ENCODE measurements at places on chromosomes 7 and 10. TPM values are rescaled to one million over a fixed set of nuclear protein-coding genes. Genes with fewer than 3 reads are reported as not detected.

DNA sequence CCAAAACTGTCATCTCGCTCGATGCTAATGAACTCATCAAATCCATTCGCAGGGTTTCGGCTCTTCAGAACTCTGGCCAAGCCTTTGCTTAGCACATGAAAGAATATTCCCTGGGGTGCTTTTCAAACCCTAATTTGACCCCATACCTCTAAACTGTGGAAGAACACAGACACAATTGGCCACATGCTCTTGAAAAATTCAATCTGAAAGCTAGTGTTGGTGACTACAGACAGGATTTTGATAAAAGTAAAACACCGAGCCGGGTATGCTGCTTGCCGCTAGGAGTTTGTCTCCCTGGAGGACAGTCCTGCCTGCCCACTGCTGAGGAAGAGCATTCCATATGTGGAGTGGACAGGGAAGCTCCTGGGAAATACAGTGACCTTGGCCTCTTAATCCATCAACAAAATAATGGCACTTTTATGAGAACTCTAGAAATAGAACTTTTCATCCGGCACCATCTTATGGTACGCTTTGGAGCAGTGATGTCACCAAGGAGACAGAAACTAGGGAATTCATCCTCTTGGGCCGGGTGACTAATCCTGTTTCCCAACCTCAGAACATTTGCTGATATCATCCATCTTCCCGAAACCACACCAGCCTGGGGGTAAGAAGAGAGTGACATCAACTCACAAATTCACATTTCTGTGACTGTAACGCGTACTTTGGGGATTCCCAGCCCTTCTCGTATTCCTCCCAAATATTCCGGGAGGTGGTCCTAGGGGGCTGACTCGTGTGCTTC is 34.2 kb downstream of the MTURN start:
- no peak for DNase-seq

- DNase-seq, result no peak
These were observed 202.5 kb upstream of the AHR start for GRCh38 chr7:17095931-17096330.

DNA sequence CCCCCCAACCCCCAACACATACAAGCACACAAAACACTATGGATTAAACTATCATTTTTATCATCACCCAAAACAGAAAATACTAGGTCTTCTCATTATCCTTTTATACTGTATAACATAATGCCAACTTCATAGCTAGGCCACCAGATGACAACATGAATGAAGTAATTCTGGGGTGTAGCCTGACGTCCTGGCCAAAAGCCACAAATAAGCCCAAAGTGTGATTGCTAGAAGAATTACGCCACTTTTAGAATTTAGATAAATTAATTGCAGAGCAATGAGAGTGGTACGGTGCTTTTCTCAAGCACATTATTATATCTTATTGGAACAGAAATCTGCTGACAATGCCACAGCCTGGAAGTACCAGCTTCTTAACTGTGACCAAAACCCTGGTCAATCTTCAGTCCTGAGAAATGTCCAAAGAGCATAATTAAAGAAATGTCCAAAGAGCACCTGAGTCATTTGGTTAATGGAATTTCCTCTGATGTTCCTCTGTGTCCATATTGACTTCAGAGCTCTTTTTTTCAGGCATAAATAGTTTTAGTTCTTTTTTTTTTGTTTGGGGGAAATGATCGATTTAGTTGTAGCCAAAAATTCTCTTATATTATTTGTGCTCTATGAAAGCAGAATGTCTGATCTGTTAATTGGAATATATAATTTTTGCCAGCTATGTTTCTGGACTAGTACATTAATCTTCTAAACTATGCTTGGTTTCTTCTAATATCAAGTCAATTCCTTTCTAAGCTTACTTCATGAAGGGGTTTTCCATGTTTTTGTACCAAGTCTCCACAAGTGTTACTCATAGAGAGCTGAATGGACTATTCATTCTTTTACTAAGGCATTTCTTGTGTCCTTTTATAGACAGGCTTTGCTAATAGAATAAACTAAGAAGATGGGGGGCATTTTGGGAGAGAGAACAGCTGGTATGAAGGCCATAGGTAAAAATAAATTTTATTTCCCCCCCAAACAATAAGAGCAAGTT is 233.4 kb upstream of the SLC26A5 start:
- DNase-seq, result no peak

DNA sequence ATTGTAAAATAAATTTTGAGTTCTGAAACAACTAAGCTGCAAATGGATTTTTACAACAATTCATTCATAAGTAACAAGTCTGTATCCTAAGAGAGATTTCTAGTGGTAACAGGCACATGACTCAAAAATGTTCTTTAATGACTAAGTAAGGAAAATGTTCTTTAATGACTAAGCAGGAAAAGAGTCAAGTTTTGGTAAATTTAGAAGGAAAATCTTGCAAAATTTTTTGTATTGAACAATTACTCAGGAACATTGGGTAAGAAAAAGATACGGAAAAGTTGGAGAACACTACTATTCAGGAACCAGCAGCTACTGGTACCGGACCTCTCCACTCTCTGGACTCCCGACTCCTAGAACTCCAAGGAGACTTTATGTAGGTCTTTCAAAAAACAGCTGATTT is 33.5 kb downstream of the HYCC1 start:
- DNase-seq, result no peak

GRCh38 chr10:127894146-127894545 is 1.4 kb upstream of the CLRN3 start:
- no peak for DNase-seq

DNA sequence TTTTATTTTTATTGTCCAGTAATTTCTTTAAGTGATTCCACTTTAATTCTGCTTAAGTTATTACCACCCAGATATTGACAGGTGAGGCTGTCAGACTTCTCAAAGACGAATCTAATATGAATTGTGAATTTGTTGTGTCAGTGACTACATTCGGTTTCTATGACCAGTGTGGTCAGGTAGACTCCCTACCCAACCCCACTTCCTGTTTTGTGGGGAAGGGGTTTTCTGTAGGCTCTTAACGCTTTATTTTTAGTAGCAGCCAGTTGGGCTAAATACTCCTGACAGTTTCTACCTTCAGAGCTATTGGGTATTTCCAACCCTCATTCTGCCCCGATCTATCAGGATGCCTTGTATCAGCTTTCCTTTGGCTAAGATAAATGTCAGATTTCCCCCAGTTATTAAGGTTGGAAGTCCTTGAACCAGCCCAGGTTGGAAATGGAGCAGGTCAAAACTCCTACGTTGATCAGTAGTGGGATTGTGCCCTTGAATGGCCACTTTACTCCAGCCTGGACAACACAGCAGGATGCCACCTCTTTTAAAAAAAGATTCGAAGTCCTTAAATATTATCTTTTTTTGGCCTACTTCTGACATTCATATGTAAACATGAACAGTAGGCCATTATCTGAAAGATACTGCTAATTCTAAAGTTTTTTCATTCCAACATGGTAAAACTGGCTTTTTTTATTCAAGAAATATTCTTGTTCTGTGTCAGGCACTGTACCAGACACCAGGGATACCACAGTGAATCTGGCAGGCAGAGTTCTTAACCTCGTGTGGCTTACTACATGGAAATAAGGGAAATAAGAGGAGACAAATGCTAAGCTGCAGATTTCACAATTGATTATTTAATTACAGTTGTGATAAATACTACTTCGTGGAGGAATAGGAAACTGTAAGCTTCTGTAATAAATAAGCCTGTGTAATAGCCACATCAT is 133.3 kb upstream of the SAMD8 start:
- DNase-seq, result no peak

DNA sequence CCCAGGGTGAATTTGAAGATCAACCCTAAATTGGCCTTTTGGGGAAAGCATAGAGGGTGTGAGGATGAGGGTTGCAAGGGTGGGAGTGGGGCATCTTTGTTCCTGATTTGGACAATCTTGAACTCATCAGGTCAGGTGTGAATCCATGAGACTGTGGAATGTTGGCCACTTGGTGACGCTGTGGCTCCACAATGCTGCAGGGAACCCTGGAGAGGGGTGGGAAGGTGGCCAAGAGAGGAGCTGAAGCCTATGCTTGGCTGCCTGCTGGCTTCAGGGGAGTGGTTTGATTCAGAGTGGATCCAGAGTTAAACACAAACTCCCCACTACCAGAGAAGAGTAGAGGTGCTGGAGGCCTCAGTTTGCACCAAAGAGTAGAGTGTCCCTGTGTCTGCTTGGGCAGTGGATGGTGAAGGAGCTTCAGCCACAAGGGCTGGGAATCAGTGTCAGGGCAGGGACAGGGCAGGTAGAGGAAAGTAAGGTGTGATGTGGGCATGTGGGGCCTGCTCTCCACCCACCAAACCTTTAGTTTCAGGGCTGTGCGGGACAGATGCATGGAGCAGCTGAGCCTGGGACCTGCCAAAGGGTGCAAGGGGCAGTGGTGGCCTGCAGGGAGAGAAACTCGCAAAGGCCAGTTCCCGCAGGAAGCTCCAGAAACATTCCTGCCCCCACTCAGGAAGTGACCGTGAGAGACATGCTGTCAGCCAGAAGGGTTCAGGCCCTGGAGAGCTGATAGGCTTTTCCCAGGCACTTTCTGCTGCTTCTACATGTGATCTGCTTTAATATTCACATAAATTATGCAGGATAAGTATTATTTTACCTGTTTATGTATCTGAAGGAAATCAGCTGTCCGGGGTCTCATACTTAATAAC is 81.0 kb upstream of the PRSS58 start:
- no peak for DNase-seq

DNA sequence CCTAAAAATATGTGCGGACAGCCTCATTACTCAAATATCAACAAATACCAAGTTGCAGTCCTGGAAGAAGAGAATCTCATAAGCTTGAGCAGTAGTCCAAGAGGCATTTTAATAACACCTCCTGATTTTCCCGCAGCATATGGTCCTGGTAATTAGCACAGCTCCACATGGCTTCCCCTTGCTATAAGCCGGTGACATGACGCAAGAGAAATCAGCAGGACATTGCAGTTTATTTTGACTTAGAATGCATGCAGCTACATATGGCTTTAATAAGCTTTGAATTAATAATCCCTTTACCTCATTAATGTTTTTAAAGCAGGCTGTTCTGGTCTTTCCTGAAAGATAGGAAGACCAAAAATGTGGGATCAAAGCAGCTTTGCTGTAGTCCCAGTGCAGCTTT is 137.6 kb downstream of the RAMP3 start:
- DNase-seq, result no peak

EGR2 gene
- total RNA-seq, result 17.6 TPM

NEUROD6 gene
- not detected for total RNA-seq

VKORC1L1 gene
- total RNA-seq, result 27.3 TPM

GTF2IRD1 gene
- 47.9 TPM for total RNA-seq

GCK gene
- 6.7 TPM for total RNA-seq
